Activated gamma-delta T cell (primary cell): ENCODE measurements at places on chromosomes 5 and 9.

DNA sequence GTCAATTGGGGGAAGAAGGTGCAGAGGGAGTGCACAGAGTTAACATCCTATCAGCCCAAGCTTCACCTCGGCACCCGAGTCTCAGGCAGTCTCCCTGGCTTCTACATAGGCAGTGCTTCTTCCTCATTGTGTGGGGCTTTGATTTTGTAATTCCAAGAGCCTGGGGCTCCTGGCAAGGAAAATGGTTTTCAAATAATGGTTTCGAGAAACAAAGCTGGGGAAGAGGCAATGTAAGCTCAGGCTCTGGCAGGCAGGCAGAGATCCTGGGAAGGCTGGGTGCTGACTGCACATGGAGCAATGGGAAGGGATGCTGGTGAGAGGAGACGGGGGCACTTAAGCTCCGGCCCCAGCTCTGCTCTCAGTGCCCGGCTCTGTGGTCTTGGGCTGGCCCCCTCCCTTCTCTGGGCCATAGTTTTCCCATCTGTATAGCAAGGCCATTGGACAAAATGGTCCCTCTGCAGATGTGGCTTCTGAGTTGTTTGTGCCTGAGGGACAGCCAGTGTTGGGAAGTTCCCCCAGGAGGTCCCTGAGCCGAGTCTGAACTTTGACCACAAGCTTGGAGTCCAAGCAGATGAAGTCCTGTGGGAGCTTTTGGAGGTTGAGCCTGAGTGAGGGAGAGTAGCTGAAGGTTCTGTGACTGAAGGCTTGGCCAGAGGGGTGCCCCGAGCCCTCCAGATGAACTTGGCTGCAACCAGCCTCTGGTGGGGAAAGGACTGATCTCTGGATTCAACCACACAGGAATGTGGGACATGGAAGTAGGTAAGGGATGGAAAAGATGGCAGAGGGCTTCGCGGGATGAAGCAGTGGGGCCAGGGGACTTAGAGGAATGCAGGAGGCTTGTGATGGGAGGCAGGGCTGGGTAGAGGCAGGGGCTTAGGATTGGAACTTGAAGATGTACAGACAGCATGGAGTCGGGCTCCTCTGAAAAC is 28.5 kb upstream of the IL17B start:
- DNase-seq = no peak

GRCh38 chr5:120512791-120513650 is 48.9 kb downstream of the PRR16 start:
- no peak for DNase-seq

DNA sequence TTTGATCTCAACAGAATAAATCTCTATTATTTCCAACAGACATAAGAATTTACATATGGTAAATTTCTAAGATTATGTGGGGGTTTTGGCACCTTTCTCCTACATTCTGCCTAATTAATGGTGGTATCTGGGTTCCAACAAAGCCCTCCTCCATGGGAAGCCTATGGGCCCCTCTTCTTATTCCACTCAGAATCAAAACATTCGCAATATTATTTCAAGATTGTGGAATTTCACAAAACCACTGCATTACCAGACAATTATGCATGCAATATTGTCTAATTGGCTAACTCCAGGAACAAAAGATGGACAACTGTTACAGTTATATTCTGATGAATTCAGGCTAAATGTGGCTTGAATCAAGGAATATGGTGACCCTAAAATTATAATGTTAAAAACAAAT is 434.0 kb downstream of the NFIB start:
- DNase-seq = no peak

- no peak for DNase-seq
Observed at GRCh38 chr5:140131967-140132409, 6.3 kb downstream of the IGIP start.

- DNase-seq = no peak
Observed at GRCh38 chr5:122173474-122174415, 44.4 kb downstream of the ZNF474 start.

- no peak for DNase-seq
Observed at GRCh38 chr5:13973724-13974123, 29.2 kb upstream of the DNAH5 start.

DNA sequence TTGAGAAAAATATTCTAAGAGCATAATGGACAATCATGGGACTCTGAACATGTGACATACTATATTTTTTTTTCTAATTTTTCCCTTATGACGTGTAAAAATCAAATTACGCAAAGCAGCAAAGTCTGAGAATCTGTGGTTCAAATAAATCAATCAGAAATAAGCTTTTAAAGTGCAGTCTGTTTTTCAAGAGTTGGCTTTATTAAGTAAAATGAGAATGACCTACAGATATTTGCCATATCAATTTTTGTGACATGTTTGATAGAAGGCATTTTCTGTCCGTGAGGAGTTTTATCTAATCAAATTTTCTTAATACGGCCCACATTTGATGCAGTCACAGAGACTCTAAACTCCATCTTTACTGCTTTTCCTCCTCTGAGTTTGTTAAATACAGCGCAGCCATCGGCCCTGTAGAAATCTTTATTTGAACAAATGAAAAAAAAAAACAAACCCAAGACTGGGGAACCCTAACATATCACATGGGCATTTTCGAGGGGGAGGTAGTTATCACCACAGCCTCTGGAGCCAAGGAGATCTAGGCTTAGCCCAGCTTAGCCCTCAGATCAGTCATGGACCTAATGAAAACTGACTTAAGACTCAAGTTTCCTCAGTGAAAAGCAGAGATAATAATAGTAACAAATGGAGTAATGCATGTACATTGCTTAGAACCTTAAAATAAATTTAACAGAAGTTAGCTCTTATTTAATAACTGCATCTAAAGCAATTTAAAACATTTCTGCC is 263.6 kb upstream of the C9orf72 start:
- no peak for DNase-seq

- DNase-seq = no peak
Observed at GRCh38 chr5:93584596-93585040, 1.6 kb downstream of the NR2F1 start.

DNA sequence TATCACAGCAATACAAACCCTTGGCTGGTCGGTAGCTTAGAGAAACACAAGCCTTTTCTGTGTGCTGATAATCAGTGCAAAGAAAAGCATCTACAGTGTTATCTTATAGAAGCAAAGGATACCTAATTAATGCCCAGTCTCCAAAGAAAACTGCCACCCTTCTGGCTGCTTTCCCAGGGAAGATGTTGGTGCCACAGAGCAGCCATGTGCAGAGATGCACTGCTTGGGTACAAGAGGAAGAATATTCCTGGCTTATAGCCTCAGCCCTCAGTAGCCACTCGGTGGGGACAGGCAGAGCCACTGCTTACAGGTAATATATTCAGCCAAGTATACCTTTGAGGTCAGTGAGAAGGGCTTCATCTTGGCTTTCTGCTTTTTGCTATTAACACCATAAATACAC is 185.3 kb downstream of the PCSK1 start:
- no peak for DNase-seq

DNA sequence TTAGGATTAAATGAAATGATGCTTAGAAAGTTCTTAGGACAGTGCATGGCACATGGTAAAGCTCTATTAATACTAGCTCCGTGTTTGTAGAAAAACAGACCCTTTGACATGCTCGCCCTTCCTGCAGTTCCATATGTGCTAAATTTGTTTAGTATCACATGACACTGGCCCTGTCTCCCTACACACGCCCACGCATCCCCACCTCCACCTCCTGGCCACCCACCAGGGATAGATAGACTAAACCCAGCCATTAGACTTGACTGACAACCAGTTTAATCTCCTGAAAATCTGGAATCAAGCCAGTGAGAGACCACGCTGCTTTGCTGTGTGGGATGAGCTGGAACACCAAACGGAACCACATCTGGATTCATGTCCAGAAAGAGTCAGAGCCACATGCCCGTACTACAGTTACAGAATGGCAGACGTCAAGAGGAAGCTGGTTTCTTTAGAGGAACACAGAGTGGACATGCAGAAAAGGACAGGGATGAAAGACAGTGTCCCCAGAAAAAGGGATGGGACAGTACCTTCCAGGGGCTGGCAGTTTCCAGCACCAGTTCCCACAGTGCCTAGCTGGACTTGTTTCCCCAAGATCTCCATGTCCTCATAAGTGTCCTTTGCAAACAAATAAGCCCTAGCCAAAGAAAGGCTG is 186.1 kb downstream of the PDZD2 start:
- no peak for DNase-seq

GRCh38 chr5:41921874-41922273 is 3.2 kb upstream of the FBXO4 start:
- no peak for DNase-seq

- DNase-seq = no peak
Observed at GRCh38 chr5:169856571-169856970, 123.7 kb downstream of the INSYN2B start.
